ENCODE measurements at places on chromosomes 12 and 14. TPM values are rescaled to one million over a fixed set of nuclear protein-coding genes. Genes with fewer than 3 reads are reported as not detected.

GZMB gene
- total RNA-seq: not detected

- no peaks in the 10 kb centered on the region for H3K4me1 ChIP-seq
- no peak for DNase-seq
- no peaks in the 10 kb centered on the region for H3K36me3 ChIP-seq
- H3K27me3 ChIP-seq: no peaks in the 10 kb centered on the region
These were observed 22.8 kb downstream of the COX8C start for GRCh38 chr14:93369713-93370266.

BTBD6 gene
- total RNA-seq: 22.9 TPM

DNA sequence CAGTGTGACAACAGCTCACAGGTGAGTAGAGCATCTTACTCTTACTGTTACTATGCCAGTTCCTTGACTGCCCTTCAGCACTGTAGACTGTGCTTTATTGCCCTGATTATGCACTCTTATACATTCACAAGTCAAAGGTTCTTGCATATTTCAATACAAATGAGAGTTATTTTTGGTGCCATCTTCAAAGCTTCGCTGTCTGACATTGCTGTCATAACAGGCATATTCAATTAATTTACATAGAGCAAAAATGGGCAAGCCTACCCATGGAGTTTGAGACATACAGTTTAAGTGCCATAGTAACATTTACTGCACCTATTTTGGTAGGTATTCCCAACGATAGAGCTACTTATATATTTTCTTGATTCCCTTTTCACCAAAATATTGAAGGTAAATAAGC is 107.5 kb upstream of the CNTN1 start:
- no peak overlapping the region for H3K27ac ChIP-seq
- no peak for DNase-seq
- H3K4me3 ChIP-seq: no peak overlapping the region
- H3K27me3 ChIP-seq: no peaks in the 10 kb centered on the region

GRCh38 chr14:33127531-33127930 is 188.9 kb downstream of the NPAS3 start:
- H3K27ac ChIP-seq: no peak overlapping the region
- no peak for DNase-seq
- H3K4me3 ChIP-seq: no peak overlapping the region
- H3K4me1 ChIP-seq: no peaks in the 10 kb centered on the region
- no peaks in the 10 kb centered on the region for H3K36me3 ChIP-seq
- H3K27me3 ChIP-seq: no peaks in the 10 kb centered on the region
